ENCODE measurements at places on chromosomes 3 and 15.
A peak's percentile ranks its signal among the peaks of the same experiment; 100 is the strongest.

DNA sequence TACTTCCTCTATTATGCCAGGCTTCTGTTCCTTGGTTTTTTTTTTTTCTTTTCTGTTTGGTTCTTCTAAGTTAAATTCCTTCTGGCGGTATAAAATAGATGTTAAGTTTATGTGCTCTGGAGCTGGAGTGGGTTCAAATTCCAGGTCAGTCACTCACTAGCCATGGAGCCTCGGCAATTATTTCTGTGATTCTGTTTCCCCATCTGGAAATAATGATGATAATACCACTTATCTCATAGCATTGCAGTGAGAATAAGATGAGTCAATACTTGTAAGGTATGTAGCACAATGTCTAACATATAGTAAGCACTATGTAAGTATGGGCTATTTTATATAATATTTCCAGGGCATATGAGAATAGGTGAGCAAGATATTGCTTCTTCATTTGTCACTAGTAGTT lies 33.2 kb upstream of the ZDHHC23 start:
- no peak overlapping the region for H3K4me3 ChIP-seq
- no peaks in the 10 kb centered on the region for H3K4me1 ChIP-seq
- no peaks in the 10 kb centered on the region for H3K36me3 ChIP-seq

- DNase-seq, result no peak
- H3K4me3 ChIP-seq, result no peak overlapping the region
- H3K27ac ChIP-seq, result peak overlapping the region; percentile 36
Observed at GRCh38 chr3:149590691-149591441, 67.0 kb downstream of the WWTR1 start.

- no peak overlapping the region for H3K4me3 ChIP-seq
- H3K27ac ChIP-seq, result no peak overlapping the region
- H3K27me3 ChIP-seq, result no peaks in the 10 kb centered on the region
Observed at GRCh38 chr15:57493351-57493750, 98.4 kb upstream of the MYZAP start.

DNA sequence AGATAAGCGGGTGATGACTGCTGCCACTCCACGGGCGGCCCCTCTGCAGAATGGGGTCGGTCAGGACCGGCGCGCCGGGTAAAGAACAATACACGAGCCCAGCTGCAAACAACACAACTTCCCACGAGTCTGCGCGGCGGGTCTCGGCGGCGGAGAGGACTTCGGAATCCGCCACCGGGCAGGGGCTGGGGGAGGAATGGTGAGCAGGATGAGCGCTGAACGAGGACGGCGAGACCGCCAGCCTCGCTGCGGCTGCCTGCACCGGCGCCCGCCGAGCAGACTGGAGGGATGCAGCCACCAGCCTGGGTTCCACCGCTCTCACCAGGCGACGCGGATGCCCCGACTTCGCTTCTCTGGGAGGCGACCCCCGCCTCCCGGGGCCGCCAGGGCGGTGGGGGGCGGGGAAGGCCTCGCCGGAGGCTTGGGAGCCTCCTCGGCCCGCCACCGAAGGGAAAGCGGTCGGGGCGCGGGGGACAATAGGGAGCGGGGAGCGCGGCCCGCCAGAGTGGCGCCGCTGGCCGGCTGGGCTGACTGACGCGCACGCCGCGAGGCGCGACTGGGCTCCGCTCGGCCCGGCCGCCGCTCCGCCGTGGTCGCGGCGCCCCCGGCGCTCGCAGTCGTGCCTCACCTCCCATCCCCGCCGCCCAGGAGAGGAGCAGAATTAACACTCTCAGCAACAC lies 515 bp downstream of the ADAM10 start:
- H3K4me3 ChIP-seq, result peak overlapping the region; percentile 73
- H3K4me1 ChIP-seq, result peaks cover 7% of the 10 kb centered on the region
- no peak for DNase-seq
- H3K27ac ChIP-seq, result peak overlapping the region; percentile 98

GRCh38 chr3:192156382-192156781 lies 571.0 kb downstream of the FGF12 start:
- H3K4me1 ChIP-seq, result no peaks in the 10 kb centered on the region
- H3K27ac ChIP-seq, result no peak overlapping the region
- DNase-seq, result no peak
- no peaks in the 10 kb centered on the region for H3K36me3 ChIP-seq
- H3K27me3 ChIP-seq, result no peaks in the 10 kb centered on the region

GRCh38 chr3:129616291-129616690 lies 9.8 kb upstream of the PLXND1 start:
- H3K36me3 ChIP-seq, result no peaks in the 10 kb centered on the region
- no peaks in the 10 kb centered on the region for H3K27me3 ChIP-seq
- H3K4me1 ChIP-seq, result peaks cover 6% of the 10 kb centered on the region
- no peak for DNase-seq
- H3K27ac ChIP-seq, result peak overlapping the region; percentile 29

- H3K36me3 ChIP-seq, result no peaks in the 10 kb centered on the region
- H3K4me1 ChIP-seq, result no peaks in the 10 kb centered on the region
- no peak overlapping the region for H3K4me3 ChIP-seq
- peak overlapping the region; percentile 35 for H3K27ac ChIP-seq
- no peak for DNase-seq
Observed at GRCh38 chr15:80507638-80508316, 103.6 kb downstream of the ARNT2 start.

DNA sequence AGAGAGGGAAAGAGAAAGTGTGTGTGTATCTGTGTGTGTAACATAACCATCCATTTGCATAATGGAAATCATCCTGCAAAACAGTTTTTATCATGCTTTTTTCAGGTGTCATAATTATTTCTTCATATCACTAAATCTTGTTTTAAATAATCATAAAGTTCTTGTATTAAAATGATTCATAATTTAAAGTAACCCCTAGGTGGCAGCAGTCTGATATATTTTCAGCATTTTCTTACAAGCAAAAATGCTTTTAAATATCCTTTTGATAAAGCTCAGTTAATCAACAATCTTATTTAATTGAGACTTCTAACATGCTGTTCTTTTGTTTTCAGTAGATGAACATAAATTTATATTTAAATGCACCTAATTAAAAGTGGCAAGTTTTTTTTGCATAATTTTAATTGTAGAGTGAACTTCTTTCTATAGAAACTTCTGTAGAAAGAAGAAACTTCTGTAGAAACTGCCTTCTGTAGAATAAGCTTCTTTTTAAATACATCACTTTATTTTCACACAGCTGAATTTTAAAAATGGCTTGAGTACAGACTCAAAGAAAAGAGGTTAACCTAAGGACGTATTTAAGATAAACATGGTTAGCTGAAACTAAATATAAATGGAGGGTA lies 72.5 kb downstream of the OPA1 start:
- H3K27me3 ChIP-seq, result no peaks in the 10 kb centered on the region
- DNase-seq, result no peak
- H3K4me1 ChIP-seq, result no peaks in the 10 kb centered on the region
- H3K36me3 ChIP-seq, result peaks cover 8% of the 10 kb centered on the region
- H3K27ac ChIP-seq, result no peak overlapping the region

DNA sequence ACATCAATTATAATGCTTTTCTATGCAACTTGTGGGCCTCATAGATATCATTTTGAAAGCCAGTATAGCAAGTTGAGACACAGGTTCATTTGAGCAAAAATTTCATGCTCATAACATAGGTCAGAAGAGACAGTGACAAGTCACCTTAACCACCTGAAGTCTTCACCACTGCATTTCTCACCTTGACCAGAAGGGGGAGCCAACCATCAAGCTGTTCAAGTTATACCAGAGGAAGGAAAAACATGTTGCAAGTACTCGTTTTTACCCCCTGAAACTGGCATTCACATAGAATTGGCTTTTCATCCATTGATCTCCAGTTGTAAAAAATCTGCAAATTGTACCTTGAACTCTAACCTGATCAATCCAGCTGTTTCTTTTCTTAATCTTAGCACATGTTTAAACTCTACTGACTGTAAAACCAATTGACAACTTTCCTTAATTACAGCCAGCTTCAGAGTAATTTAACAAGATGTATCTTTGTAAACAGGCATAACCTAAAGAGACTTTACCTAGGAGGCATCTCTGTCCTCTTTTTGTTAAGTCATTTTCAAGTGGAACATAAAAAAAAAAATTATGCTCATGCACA lies 1.4 kb downstream of the LMOD3 start:
- DNase-seq, result peak; percentile 73
- H3K4me3 ChIP-seq, result no peak overlapping the region
- H3K27ac ChIP-seq, result no peak overlapping the region
- H3K27me3 ChIP-seq, result no peaks in the 10 kb centered on the region
- no peaks in the 10 kb centered on the region for H3K4me1 ChIP-seq

GRCh38 chr15:56344336-56344735 lies 20.9 kb upstream of the TEX9 start:
- H3K36me3 ChIP-seq, result no peaks in the 10 kb centered on the region
- no peak overlapping the region for H3K4me3 ChIP-seq
- DNase-seq, result no peak
- H3K27me3 ChIP-seq, result no peaks in the 10 kb centered on the region
- H3K4me1 ChIP-seq, result no peaks in the 10 kb centered on the region

- no peaks in the 10 kb centered on the region for H3K27me3 ChIP-seq
- H3K27ac ChIP-seq, result peak overlapping the region; percentile 3
- no peak overlapping the region for H3K4me3 ChIP-seq
- no peaks in the 10 kb centered on the region for H3K36me3 ChIP-seq
- DNase-seq, result peak; percentile 76
Observed at GRCh38 chr15:85168642-85169173, 187.1 kb downstream of the PDE8A start.

GRCh38 chr15:38609097-38609738 lies 44.6 kb upstream of the RASGRP1 start:
- no peaks in the 10 kb centered on the region for H3K36me3 ChIP-seq
- H3K27ac ChIP-seq, result no peak overlapping the region
- H3K4me3 ChIP-seq, result no peak overlapping the region
- no peaks in the 10 kb centered on the region for H3K4me1 ChIP-seq
- no peak for DNase-seq
- no peaks in the 10 kb centered on the region for H3K27me3 ChIP-seq

- H3K27ac ChIP-seq, result no peak overlapping the region
- no peaks in the 10 kb centered on the region for H3K27me3 ChIP-seq
- no peak for DNase-seq
- no peaks in the 10 kb centered on the region for H3K4me1 ChIP-seq
Observed at GRCh38 chr3:118960876-118961450, 73.7 kb downstream of the IGSF11 start.

DNA sequence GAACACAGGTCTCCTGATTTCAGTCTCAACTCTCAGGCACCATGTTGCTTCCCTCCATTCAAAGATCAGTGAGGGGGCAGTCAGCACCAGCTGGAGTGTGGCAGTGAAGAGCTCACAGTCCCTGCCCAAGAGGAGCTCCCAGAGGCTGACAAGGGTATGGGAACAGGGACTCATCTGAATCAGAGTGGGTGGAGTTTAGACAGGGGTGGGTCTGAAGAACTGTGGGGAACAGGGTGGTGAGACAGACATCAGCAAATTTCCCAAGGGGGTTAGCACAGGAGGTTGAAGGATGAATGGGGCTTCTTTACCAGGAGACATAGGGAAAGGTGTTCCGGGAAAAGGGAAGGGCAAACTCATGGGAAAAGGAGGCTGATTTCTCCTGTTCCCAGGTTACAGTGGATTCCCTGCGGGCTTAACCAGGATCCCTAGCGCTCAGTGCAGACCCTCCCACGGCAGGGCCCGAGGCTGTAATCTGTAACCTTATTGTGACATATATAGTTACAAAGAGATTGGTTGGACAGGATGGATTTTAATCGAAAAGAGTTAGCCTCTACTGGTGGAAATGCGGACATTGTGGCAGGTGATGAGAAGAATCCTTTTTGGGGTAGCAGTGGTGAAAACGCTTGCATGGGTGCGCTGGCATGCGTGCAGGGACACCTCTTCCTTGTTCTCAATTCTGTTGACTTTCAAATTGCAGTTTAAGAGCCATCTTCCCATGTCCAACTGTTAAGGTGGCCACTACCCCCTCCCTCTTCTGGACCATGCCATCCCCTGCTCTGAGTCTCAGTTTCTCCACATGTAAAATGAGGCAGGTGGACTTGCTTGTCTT lies 160.3 kb downstream of the SMAD6 start:
- H3K27me3 ChIP-seq, result no peaks in the 10 kb centered on the region
- H3K36me3 ChIP-seq, result no peaks in the 10 kb centered on the region
- no peak overlapping the region for H3K27ac ChIP-seq
- DNase-seq, result peak; percentile 14
- no peak overlapping the region for H3K4me3 ChIP-seq
- H3K4me1 ChIP-seq, result no peaks in the 10 kb centered on the region

DNA sequence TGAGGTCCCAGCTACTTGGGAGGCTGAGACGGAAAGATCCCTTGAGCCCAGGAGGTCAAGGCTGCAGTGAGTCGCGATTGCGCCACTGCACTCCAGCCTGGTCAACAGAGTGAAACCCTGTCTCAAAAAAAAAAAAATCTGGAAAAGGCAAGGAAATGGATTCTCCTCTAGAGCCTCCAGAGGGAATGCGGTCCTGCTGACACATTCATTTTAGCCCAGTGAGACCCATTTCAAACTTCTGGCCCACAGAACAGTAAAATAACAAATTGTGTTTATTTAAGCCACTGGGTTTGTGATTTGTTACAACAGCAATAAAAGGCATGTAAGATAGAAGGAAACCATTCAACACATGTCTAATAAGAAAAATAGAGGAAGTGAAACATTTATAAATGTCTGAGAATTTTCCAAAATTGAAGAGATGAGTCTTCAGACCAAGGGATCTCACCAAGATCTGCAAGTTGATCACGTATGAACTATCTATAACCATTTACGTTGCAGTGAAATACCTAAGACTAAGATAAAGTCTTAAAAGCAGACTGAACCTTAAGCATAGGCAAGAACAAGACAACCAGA lies at the start of gene HTR3E:
TSS of gene HTR3E (plus strand) at position 254 of the 573 bp plus-strand sequence. CDS start 466 bp downstream, outside the sequence.
- no peaks in the 10 kb centered on the region for H3K27me3 ChIP-seq
- no peaks in the 10 kb centered on the region for H3K4me1 ChIP-seq
- no peak within 1 kb of the TSS for H3K27ac ChIP-seq

DNA sequence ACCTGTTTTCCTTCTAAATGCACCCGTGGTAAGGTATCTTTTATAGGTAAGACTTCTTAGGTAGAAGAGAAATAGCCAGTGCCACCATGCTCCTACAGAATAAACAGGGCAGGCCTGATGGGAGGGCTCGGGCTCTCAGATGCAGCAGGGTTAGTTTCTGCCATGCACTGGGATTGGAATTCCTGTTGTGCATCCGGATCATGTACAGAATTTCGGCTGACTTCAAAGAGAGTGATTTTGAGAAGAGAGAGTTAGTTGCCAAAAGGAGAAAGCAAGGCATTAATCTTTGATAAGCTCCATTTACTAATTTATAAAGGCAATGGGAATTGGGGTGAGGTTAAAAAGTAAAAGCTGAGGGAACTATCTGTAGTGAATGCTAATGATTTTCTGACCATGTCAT lies 211.2 kb downstream of the WDR72 start:
- H3K4me3 ChIP-seq, result no peak overlapping the region
- no peak overlapping the region for H3K27ac ChIP-seq
- no peak for DNase-seq
- H3K36me3 ChIP-seq, result no peaks in the 10 kb centered on the region

DNA sequence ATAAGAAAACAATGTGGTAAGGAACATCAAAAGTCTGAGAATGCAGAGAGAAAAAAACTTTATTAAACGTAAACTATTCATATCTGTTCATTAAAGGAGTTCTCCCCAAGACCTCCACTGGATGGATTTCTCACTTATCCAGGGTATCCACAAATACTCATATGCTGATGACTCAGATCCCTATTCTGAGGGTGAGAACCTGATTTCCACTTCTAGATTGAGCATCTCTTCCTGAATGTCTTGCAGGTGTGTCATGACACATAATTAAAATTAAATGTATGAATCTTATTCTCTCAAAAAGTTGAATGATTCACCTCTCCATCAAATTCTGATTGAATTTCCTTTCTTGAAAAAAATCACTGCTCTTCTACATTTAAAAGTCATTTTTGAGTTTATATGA lies 199.9 kb downstream of the MFSD1 start:
- no peaks in the 10 kb centered on the region for H3K36me3 ChIP-seq
- H3K4me1 ChIP-seq, result no peaks in the 10 kb centered on the region
- no peak overlapping the region for H3K27ac ChIP-seq
- H3K27me3 ChIP-seq, result no peaks in the 10 kb centered on the region
- no peak for DNase-seq

- H3K4me1 ChIP-seq, result no peaks in the 10 kb centered on the region
- H3K27ac ChIP-seq, result no peak overlapping the region
- no peak overlapping the region for H3K4me3 ChIP-seq
- DNase-seq, result no peak
- no peaks in the 10 kb centered on the region for H3K27me3 ChIP-seq
Observed at GRCh38 chr3:101791778-101792177, 12.8 kb downstream of the NXPE3 start.

Measured in breast epithelium (tissue), 4 donors.